ENCODE measurements at places on chromosomes 16 and 17. TPM values are rescaled to one million over a fixed set of nuclear protein-coding genes. Genes with fewer than 3 reads are reported as not detected.

GRCh38 chr17:78575340-78575739, 1.9 kb downstream of the DNAH17 start:
- DNase-seq = no peak

Gene TBX21
- total RNA-seq = 0.38 TPM

GRCh38 chr17:562174-562573, 152.5 kb downstream of the VPS53 start:
- DNase-seq = no peak

DNA sequence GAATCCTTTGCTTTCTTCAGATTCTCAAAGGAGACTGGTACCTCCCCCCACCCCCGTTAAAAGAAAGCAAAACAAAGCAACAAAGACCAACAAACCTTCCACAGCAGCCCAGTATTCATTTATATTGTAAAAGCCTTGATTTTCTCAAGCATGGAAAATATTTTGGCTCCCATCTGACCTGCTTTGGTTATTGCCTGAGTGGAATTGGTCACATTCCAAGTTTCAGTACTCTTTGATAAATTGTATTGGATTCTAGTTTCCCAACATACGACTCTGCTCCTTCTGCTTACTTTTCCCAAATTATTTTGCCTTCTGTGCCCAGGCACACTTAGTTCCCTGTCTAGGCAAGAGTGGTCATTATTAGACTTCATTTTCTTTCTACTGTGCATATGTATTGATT, 1.3 kb downstream of the ABCC11 start:
- no peak for DNase-seq

DNA sequence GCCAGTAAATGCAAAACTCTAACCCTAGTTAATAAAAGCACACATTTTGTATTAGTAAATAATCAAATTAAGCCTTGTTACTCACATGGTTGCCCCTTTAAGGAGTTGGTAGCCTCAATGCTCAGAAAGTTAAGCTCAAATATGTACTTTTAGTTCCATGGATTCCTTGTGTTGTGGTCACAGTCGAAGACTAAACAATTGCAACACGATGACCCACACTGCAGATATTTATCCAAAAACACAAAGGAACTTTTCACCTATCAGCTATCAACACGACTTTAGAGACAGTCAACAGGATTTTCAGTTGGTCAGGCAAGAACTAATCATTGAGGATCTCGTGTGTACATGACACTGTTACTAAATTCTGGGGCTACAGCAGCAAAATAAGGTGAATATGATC, 47.4 kb upstream of the NUDT7 start:
- DNase-seq = no peak

DNA sequence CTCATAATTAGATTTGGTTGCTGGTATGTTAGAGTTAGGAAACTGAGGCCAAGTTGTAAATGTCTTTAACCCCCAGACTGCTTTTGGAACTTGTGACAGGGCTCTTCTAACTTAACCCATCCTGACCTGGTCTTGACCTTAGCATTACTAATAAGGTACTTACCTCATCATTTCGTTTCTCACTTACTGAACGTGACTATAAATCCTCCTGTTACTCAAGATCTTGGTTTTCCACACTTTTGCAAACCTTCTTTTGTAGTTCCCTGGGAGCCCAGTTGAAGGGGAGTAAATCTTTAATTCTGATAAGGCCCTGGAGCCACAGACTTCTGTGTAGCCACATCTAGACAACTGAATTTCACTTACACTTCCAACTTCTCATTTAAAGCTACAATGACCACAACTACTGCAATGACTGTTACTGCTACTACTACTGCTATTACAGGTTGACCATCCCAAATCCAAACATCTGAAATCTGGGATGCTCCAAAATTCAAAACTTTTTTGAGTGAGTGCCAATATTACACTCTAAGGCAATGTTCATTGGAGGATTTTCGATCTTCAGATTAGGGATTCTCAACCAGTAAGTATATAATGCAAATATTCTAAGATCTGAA, 248.8 kb upstream of the TBX2 start:
- no peak for DNase-seq

DNA sequence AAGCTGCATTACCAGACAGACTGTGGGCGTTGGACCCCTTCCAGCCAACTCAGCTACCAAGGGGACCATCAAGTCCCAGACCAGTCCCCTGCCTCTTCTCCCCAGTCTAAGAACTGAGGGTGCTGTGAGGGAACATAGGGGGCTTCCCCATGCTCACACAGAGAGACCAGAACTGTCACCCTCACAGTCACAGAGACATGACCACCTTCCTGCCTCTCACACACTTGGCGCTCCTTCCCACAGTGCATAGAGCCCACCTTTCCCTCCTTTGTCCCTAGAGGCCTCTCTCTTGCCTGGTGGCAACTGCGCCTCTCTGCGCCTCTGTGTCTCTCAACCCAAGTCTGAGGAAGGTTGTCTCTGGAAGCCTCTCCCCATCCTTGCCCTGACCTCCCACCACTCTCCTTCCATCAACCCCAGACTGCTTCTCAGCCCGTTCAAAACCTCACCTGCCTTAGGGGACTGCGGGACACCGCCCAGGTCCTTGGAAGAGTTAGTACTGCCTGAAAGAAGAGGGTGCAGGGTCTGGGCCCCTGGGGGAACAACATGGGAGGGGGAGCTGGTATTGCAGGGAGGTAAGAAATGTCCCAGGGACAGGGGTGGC, 6.1 kb upstream of the LHX1 start:
- DNase-seq = no peak

DNA sequence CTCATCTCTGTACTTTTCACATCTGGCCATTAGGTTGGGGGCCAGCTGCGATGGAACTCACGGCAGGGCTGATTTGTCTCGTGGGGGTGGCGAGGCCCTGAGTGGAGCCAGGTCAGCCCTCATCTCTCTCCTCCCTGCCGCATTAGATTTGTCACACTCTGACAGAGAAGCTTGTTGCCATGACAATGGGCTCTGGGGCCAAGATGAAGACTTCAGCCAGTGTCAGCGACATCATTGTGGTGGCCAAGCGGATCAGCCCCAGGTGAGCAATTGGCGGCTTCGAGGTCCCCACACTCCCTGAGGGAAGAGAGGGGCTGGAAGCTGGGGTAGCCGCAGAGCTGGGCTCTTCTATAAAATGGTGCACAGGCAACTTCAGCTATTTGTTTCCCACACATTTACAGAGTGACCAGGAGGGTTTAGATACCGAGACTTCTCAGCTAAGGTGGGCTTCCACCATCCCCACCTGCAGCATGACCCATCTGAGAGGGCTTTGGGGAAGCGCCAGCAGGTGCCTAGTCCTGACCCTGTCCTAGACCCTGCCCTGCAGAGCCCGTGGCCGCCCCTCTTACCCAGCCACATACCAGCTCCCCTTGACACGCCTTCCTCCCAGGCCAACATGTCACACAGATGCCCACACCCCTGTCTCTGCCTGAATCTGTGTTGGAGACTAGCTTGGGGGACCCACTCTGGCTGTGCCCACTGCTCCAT, 8.4 kb downstream of the TMEM98 start:
- no peak for DNase-seq

DNA sequence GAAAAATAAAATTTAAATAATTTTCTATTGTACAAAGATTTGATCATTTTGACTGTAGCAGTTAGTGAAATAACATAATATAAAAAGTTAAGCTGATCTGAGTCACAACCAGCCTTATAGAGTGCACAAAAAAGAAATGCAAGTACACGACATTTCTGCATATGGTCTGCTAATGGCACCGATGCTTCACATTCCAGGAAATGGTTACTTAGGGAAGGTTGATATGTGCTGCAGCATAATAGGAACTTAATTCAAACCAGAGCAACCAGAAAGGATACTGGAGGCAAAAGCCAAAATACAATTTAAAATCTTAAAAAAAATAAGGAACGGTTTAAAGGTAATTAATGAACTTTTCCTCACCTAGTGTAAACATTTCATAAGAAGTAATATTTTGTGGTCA, 10.0 kb upstream of the CFDP1 start:
- DNase-seq = no peak

GRCh38 chr16:50835358-50836060, 93.6 kb downstream of the CYLD start:
- peak; percentile 33 for DNase-seq

Gene CLEC3A
- total RNA-seq = not detected

Gene LDHD
- total RNA-seq = 113 TPM

- no peak for DNase-seq
Observed at GRCh38 chr17:17073030-17073564, 30.8 kb downstream of the MPRIP start.

Gene USH1G
- not detected for total RNA-seq

Gene C17orf50
- total RNA-seq = not detected

Gene SLC16A3
- total RNA-seq = 6.9 TPM
